ENCODE measurements at places on chromosomes 4 and X.

DNA sequence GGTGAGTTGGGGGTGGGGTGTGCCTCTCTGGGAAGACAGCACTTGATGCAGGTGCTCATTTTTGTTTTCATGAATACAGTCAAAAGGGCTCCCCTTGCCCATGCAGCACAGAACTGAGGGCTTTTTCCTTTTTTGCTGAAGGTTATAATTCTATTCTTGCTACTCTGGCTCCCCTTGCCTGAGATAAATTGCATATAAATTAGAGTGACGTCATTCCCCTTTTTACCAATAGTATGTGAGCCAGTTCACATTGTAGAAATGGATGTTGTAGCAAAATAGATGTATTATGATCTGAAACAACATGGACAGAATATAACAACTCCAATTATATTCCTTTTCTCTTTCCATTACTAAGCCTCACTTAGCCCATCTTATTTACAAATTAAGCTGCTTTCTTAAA is 28.4 kb downstream of the CXorf58 start:
- no peak for DNase-seq

GRCh38 chrX:39726771-39727170 is 371.0 kb downstream of the BCOR start:
- DNase-seq, result no peak

GRCh38 chr4:173442223-173442932 is 43.5 kb upstream of the SCRG1 start:
- DNase-seq, result no peak

GRCh38 chr4:101018836-101019235 is 328.5 kb downstream of the PPP3CA start:
- no peak for DNase-seq

DNA sequence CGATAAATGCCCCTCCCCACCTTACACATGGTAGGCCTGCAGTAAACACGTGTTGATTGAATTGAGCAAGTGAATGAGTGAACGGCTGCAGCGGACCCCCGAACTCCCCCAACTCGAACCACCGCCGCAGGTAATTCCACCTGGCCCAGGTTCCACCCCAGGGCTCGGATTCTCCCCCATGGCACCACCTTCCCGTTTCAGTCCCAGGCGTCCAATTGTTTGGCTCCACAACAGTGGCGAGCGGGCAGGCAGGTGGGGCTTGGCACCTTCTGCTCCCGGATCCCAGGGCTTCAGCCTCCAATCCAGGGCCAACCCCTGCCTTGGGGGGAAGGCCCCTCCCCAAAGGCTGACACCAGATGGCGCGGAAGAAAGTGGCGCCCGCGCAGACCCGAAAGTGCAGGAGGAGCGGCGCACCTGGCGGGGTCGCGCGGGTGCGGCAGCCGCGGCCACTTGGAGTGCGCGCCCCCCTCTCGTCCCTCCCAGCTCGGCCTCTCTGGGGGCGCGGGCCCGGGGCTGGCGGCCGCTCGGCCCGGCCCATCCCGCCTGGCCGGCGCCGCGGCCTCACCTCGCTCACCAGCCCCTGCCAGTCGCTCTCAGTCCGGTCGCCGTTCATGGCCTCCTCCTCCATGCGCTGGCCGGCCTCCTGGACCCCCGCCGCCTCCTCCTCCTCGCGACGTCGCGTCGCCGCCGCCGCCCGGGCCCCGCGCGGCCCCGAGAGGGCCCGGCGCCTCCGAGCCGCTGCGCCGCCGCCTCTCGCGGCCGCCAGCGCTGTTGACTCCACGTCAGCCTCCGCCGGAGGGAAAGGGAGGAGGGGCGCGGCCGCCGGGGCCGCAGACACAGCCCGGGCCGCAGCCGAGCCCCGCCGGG is at the start of gene CCDC149:
CCDC149 (minus strand) TSS at position 791 of the 867 bp plus-strand sequence; CDS start at position 613, 178 bp downstream.
- DNase-seq, result no peak

DNA sequence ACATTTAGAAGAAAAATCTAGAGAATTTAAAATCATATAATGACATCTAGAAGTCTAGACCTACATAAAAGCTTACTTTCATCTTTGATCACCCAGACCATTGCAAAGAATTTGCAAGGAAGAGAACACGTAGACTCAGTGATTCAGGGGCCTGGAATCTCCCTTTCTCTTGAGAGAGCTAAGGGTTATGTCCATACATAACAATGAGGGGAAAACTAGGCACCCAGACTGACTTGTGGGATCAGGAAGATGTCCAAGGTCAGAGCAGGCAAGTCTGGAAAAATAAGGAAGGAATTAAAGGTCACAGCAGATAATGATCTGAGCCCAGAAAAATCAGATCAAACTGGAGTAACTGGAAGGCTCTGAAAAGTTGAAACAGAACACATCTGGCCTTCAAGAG is 198.4 kb upstream of the SFRP2 start:
- DNase-seq, result no peak

DNA sequence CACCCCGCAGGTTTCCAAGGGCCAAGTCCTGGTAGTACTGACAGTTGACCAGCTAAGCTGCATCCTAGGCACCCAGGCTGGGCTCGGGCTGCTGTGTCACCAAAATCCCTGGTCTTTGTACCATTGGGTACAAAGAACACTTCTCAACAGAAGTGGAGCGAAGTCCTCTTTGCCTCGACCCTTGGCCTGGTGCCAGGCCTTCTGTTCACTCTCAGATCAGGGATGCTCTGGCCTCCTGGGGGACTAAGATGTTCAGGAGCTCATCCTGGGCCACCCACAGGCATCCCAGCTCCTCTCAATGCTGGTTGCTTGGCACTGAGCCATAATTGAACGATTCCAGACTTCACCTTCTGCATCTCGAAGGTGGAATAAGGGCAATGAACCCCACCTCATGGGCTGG is 13.8 kb upstream of the SLC2A9 start:
- no peak for DNase-seq

- DNase-seq, result no peak
Observed at GRCh38 chr4:62232814-62233213, 1032.7 kb downstream of the ADGRL3 start.

DNA sequence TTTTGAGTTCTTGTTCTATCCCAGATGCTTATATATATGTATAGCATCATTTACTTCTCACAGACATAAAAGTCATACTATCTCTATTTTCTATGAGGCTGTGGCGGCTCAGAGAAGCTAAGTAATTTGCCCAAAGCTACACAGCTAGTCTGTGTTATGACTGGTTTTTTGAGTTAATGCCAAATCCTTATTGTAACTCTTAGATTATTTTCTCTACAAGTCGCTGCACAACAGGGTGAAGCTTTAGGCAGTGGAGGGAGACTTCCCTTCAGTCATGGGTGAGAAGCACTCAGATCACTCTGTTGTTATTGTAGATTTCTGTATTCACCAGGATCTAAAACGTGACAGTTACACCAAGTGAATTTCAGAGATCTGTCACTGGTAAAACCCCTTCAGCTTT is 48.1 kb downstream of the WWC2 start:
- DNase-seq, result no peak

- no peak for DNase-seq
Observed at GRCh38 chrX:46571423-46572339, 1.9 kb upstream of the CHST7 start.

DNA sequence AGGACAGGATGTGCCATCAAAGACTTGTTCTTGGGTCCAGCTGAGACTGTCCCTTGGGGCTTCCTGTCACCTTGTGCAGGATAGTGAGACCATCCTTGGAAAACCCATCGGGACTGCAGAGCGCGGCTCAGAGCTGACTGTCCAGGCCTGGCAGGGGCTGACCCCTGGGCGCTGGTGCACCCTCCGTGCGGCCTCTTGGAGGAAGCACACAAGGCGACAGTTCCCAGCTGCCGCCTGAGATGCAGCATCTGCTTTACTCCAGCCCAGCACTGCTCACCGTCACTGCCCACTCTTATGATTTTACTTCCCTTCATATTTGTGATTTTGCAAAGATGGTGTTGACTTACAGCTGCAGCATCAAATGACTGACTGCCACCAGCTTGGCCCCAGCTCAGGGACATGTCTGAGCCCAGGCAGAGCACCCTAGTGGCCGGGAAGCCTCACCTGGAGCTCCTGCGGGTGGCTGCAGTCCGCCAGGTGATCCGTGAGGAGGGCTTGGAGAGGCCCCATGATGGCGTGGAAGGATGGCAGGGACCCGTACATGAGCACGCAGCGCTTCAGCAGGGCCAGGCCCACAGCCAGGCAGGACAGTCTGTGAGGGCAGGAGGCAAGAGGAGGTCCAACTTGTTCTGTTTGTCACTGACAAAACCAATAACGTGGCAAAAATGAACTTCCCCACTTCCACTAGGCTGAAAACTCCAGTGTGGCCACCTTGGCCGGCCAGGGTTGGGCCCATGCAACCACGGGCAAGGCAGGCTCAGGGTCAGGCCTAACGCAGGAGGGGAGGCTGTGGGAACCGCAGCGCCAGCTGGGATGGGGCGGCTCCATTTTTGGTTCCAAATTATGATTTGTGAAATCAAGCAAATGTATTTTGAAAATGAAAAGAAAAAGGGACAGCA is 21.8 kb downstream of the NOP14 start:
- DNase-seq, result no peak

DNA sequence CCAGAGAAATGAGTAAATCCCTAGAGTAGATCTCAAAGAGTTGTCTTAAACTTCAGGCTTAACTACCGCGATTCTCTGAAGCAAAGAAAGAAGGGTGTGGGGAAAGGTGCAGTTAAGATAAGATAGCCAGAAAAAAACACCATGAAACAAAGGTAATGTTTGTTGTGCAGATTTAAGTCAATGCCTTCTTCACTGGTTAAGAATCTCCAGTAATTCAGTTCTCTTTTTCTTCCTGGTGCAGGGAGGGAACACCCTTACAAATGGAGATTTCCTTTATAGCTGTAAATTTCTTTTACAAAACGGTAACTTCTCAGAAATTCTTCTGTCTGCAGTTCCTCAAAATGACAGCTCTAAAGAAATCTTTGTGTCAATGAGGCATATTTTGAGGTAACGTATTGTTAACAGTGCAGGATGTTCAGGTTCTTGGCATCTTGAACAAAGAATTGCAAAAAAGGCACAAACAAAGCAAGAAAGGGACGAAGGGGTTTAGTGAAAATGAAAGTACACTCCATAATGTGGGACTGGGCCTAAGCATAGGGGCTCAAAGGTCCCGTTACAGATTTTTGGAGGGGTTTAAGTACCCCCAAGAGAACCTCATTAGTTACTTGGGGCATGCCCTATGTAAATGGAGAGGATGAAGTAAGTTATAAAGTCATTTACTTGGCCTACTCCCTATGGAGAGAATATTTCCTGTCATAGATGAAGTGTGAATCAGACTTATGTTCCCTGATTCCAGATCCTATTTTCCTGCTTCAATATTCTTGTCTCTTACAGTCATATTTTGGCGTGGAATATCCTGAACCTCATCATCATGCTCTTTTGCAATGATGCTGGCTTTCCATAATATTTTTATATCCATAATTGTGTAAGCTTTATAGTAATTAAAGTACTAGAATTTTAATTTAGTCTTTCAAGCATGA is 492.0 kb downstream of the PCDH11X start:
- DNase-seq, result no peak

GRCh38 chr4:150289198-150289597 is 211.0 kb downstream of the DCLK2 start:
- no peak for DNase-seq

- DNase-seq, result no peak
Observed at GRCh38 chrX:46310815-46311497, 234.3 kb downstream of the ZNF674 start.

DNA sequence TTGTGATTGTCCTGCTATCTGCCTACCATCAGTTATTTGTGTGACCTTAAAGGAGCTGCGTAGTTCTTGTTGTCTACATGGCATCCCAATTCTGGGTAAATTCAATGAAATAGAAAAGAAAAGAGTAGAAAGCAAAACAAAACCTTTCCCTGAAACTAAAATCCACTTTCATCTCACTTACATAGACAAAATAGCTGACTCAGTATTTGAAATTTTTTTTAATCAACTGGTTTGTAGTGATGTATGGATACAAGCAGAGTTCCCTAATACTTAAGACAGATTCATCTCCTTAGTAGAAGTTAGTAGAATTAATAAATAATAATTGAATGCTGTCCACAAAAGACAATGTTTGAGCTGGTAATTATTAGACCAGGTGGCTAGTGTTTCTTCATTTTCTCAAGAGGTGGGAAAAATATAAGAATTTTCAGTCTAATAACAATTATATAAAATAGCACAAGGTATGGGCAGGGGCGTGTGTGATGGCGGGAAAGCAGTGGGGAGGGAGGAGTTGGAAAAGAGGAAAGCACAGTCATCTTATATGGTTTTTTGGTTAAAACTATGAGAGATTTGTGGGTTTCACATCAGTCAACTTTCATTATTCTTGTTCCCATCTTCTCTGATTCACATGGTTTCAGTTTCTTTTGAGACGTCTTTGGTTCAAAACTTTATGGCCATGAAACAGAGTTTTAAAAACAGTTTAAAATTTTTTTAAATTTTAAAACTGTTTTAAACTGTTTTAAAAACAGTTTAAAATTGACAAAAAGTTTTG is 275.2 kb downstream of the SPRY1 start:
- peak; percentile 18 for DNase-seq

GRCh38 chrX:123186801-123187200 is 2.7 kb downstream of the GRIA3 start:
- DNase-seq, result no peak

GRCh38 chr4:75099321-75099720 is 166.4 kb downstream of the PARM1 start:
- no peak for DNase-seq

GRCh38 chrX:72304877-72305276 is 837 bp downstream of the CITED1 start:
- DNase-seq, result no peak

DNA sequence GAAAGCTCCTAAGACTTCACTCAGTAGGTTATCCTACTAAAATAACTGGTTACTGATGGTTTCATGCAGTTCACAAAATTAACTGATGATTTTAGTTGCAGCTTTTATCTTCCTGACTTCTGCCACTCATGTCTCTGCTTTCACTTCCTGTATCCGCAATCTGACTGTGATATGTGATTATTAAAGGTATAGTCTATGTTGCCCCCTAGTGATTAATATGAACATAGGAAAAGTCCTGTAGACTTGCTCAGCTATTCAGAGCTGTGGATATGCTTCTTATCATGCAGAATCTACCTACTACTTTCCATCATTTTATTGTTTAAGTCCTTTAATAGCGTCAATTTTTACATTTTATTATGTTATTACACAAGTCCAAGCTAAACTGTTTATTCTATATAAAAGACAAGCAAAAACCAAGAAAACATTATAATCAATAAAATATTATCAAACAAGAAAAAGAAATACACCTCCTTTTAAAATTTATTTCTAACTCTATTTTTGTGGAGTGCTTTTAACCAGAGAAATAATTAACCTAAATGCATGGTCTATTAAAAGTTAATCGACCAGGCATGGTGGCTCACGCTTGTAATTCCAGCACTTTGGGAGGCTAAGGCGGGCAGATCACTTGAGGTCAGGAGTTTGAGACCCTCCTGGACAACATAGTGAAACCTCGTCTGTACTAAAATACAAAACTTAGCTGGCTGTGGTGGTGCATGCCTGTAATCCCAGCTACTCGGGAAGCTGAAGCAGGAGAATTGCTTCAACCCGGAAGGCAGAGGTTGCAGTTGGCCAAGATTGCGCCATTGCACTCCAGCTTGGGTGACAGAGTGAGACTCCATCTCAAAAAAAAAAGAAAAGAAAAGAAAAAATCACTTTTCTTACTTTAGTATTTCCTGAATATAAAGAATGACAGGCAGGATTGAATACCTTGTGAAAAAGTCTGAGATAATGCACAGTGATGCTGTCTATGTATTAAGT is 40.4 kb upstream of the TLR2 start:
- no peak for DNase-seq

GRCh38 chrX:140440876-140441275 is 64.0 kb downstream of the SOX3 start:
- no peak for DNase-seq

GRCh38 chr4:189912170-189912569 is 28.5 kb upstream of the FRG1 start:
- DNase-seq, result no peak

GRCh38 chr4:66071911-66072310 is 401.6 kb upstream of the EPHA5 start:
- no peak for DNase-seq
